Activated CD8-positive, alpha-beta memory T cell treated with anti-CD3 and anti-CD28 coated beads for 4 hours (primary cell): ENCODE measurements at places on chromosomes 4 and X.

- no peak for DNase-seq
Observed at GRCh38 chrX:39679497-39680157, 418.1 kb downstream of the BCOR start.

GRCh38 chr4:170307182-170307581, 217.4 kb upstream of the AADAT start:
- DNase-seq: no peak

DNA sequence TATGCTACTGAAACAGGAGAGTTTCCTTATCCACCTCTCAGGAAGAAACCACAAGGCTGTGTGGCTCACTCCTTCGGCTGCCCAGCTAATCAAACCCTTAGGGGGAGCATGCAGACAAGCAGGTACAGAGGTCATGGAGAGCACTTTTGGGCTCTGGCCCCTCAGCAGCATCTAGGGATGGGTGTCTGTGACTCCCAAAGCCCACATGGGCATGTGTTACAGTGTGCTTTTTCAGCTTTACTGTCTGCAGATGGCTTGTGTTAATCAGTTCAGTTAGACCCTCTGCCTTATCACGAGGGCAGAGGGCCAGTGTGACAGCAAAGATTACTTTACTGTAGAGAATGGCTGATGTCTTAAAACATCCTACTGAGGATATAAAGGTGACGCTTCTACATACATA, 447.4 kb downstream of the PCDH10 start:
- DNase-seq: no peak

DNA sequence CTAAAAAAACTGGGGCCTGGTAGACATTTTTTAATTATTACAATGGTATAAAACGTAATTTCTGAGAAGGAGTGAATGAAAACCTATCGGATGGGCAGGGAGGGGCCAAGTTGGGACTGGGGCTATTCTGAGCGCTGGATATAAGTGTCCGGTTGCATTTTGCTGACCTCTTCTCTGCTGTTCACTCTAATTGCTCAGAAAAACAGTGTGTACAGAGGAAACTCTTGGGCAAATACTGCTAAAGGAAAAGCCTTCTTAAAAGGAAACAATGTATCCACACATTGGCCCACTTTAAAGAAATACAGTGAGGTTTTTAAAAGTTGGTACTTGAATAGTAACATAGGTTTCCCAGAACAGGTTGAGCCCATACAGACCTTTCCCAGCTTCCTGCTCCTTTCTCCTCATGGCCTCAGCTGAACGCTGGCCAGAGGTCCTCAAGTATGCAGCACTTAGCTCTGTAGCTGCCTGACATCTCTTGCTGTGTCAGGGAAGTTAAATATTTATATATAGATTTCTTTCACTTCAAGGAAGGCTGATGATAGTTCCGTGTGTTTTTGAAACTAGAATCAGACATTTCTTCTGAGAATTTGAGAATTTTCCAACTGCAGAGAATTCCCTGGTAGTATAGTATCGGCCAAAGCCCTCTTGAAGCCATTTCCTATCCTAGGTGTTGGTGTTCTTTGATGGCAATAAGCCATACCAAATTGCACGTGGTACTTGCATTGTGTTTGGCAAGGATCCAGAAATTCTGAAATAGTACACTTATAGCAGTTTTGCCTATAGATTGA, 97.1 kb upstream of the SLC4A4 start:
- no peak for DNase-seq

DNA sequence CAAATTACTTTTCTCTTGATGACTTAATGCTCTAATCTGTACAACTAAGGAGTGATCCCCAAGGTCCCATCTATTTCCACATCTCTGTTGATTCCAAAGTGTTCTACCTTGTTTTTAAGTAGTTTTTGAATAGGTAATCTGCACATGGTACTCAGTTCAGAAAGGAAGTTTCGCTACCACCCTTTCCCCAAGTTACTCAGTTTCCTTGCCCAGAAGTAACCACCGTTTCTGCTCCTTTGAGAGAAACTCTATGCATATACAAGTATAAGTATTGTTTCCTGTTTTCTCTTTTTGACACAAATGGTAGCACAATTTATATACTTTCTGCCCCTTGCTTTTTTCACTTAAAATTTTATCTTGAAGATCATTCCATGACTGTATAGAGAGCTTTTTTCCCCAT, 18.1 kb downstream of the TMEM154 start:
- no peak for DNase-seq

- no peak for DNase-seq
Observed at GRCh38 chr4:26462874-26463273, 27.4 kb downstream of the CCKAR start.

DNA sequence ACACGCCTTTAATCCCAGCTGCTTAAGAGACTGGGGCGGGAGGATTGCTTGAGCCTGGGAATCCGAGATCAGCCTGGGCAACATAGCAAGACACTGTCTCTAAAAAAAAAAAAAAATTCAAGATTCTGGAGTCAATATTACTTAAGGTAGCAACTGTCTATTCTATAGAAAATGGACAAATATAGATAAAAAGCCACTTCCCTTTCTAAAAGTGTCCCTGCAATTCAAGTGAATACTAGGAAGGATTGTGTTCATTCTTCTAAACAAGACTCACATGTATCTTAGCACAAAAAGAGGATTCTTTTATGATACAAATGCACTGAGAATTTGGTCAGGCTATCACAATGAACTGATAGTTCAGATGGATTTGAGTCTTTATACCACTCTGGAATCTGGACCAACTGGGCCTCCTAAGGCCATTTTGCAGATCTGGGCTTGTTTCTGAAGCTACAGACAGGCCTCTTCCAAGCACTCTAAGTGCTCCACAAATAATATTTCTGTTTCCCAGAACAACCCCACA, 7.0 kb downstream of the PKD2 start:
- DNase-seq: no peak

DNA sequence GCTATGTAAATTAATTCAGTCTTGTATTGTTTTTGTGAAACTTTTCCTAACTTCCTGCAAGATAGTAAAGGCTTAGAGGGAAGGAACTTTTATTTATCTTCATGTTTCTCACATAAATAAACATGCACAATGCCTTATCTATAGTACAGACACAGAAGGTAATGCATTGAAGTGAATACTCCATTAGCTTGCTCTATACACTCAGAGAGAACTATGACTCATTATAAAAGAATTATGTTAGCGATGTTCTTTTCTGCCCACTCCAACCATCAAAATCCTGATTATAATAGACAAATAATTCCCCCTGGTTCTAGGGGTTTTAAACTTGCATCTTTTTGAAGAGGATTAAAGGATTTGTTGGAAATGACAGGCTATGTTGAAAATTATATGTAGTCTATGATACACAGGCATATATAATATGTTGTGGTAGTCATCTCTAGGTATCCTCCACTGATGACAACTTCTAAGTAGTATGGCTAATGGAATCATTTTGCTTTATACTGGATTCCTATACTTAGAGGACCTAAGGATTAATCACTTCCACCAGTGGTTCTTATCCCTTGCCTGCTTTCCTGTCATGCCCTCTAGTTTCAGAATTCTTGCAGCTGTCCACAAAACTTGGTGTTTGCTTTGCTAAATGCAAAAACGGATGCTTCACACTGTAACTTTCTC, 115.7 kb downstream of the NDST4 start:
- no peak for DNase-seq

DNA sequence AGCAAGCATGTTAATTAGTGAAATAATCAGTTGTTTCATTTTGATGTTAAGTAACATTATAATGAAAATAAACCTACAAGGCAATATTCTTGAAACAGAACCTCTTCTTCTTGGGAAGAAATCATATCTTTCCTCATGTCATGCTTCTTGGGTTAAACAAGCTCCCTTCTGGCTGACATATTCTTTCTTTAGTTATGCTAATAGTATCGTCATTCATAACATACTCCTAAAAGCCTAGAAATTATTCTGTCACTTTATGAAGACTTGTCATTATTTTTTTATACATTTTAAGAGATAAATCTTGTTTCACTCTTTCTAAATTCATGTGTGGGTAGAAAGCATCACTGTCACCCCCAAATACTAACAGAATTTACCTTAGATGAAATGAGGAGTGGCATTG, 1047.0 kb upstream of the GRID2 start:
- no peak for DNase-seq

GRCh38 chr4:16158504-16158852, 67.8 kb downstream of the TAPT1 start:
- DNase-seq: no peak

DNA sequence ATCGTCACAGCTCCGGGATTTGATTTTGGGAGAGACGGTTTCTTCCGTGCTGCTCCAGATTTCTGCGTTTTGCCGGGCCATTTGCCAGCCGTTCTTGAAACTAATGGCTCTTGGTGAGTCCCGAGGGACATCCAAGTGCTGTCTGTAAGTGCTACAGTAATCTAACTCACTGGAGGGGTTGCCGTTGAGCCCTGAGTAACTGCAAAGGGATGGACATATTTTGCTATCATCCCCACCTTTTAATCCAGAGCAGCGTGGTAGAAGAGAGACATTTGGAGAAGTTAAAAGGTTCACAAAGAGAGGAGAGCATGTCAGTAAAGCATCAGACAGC, 88.9 kb upstream of the PDLIM3 start:
- no peak for DNase-seq

DNA sequence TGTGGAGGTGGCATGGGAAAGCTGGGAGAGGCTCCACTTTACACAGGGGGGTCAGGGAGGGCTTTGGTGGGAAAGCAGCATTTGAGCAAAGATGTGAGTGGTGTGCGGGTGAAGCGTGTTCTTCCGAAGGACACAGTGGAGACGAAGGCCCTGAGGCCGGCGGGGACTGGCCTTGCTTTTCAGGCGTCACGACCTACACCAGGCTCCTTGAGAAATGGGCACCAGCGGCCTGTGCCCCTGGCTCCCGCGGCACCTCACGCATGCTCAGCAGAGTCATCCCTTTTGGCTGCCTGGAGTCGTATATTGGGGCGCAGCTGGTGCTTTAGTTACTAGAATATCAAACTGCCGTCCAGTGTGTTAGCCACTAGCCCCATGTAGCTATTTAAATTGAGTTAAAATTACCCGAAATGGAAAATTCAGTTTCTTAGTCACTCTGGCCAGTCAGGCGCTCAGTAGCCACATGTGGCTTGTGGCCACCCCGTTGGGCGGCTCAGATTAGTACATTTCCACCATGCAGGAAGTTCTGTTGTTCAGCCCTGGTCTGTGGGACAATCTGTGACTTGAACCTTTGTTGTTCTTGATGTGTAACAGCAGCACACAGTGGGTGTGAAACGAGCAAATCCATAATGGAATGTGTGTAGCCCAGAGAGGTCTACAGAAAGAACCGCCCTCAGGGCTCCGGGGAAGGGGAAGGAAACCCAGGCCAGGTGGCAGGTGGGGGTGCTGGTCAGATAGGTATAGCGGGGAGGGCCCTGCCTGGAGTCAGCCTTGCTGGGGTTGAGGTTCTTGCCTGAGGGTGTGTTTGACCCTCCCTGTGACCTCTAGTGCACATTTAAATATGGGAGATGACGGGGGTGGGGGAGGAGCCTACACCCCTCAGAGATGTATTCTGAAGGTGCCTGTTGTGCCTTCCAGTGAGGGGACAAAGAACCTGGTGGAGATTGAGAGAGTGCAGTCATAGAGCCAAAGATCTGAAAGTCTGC, 30.4 kb downstream of the TBC1D14 start:
- no peak for DNase-seq

GRCh38 chr4:174522183-174523024, at the start of gene HPGD:
HPGD (minus strand) TSS chr4:174522488; CDS start chr4:174522451, 37 bp downstream.
- peak; percentile 42 for DNase-seq

- no peak for DNase-seq
Observed at GRCh38 chrX:46695491-46695890, 63.4 kb downstream of the SLC9A7 start.

- DNase-seq: no peak
Observed at GRCh38 chr4:153146031-153146430, 58.2 kb upstream of the TRIM2 start.

DNA sequence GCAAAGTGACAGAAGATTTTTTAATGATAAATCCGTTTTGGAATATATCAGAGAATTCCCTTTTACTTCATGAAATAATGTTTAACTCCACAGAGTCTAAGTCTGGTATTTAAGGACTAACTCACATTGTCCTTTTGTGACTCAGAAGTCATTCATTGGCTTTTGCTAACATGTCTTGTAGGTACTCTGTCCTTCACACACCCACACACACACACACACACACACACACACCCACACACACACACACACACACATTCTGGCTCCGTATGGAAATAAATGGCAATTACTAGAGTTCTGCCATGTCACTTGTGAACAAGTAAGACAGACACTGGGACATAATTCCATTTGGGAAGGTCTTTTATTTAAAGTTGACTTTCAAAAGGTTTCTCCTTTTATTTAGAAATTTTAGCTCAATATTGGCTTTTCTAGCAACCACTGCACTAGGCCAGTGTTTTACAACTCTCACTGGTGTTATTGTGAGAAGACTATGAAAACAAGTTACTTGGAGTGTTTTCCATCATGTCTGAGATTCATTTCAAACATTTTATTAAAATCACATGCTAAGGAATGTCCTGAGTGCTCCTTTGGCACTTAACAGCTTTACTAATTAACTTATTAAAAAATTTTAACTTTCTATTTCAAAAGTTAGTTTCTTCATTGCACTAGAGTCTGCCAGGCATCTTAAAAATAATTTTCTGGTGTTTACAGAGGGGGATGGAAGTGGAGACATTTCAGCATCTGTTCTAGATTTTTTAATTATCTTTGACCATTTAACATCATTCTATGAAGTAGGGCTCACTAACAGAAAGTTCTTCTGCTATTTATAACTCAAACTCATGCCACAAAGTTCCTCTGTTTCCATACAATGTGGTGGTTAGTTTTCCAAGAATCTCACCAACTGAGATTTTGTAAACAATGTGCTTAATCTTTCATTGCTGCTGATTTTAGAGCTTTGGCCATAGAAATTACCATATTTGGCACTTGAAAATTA, 240.3 kb upstream of the GPC4 start:
- no peak for DNase-seq

DNA sequence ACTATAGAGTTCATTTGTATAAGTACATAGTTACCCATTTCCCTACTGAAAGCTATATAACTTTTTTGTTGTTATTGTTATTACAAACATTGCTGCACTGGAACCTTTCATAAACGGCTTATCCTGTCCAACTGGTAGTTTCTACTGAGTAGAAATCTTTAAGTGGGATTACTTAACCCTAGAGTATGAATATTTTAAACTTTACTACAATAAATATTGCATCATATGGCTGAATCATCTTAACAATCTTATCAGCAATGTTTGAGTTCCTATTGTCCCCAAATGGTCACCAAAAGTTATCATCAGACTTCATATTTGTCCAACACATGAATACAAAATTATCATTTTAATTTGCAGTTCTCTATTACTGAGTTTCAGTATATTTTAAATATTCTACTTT, 40.5 kb downstream of the LCORL start:
- DNase-seq: no peak

DNA sequence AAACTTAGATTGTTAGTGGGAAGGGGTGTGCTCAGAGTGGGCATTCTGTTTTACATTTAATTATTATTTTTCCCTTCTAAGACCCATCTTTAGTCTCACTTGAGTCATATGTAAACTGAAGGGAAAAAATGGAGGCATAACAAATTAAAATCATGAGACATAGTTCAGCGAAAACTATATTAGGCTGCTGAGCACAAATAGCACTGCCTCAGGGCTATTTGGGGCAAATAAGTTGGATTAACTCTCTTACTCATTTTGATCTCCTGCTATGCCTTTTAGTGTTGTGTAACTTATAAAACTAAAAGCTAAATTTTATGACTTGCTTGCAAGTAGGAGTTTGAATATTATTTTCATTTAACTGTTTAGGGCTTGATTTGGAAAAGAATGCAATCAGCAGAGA, 1329.2 kb upstream of the PCDH7 start:
- no peak for DNase-seq
